HFFc6 (cell line): ENCODE measurements at places on chromosomes 7 and 10. TPM values are rescaled to one million over a fixed set of nuclear protein-coding genes. Genes with fewer than 3 reads are reported as not detected.

The CDK1 gene
- total RNA-seq = 17.1 and 37.8 TPM in 2 replicates

The TMEM229A gene
- not detected in 3 replicates for total RNA-seq

The EPHB6 gene
- 0.19 to 0.37 TPM (median 0.27 TPM) in 3 replicates for total RNA-seq

DNA sequence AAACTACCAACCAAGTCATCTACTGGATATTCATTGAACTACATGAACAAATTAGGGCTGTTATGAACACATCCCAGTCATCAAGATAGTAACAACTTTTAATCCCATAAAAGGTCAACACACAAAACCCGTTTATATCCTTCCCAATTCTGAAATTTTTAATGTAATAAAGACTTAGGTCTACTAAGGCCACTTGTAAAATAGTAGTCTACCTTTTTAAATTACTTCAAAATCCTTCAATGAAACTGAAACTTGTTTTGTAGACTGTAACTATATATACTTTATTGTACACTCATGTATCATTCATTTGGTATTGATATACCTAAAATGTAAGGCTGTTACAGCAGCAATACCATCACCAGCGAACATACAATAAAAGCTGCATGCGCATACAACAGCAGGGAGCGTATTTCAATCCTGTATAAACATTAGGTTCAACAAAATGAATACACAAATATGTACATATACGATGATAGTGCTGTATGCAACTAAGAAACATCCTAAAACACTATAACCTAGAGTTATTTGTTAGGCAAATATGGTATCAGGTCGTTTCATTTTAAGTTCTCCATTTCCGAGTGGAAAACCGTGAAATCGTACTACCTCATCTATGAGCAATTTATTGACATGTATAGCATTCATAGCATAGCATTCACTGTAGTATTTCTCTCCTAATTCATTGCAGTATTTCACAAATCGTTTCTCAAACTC is 973 bp downstream of the ATAD1 start:
- peak overlapping the region; percentile 96 for H3K27ac ChIP-seq
- DNase-seq = no peak
- peaks cover 38% of the 10 kb centered on the region for H3K4me1 ChIP-seq
- peak overlapping the region; percentile 97 for H3K4me3 ChIP-seq
- H3K36me3 ChIP-seq = peaks cover 9% of the 10 kb centered on the region

- no peak overlapping the region for H3K4me3 ChIP-seq
- no peaks in the 10 kb centered on the region for H3K27me3 ChIP-seq
Observed at GRCh38 chr7:80823057-80823456, 95.8 kb downstream of the SEMA3C start.

DNA sequence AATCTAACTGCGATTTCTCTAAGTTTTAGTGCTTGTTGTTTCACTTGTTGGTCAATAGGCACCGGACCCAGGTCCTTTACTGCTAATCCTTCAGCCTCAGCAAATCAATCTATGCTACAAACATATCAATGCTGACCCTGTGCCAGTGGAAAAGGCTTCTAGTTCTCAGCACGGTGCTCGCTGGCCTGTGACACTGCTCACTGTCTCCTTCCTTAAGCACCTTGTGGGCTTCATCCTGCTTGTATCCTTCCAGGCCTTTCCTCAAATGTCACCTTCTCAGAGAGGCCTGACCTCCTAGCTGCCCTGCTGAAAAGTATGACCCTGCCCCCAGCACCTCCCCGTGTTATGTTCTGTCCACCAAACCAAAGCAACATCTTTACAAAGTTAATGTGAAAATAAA is 201.2 kb upstream of the FRMD4A start:
- DNase-seq = no peak
- peaks cover 52% of the 10 kb centered on the region for H3K4me1 ChIP-seq
- no peak overlapping the region for H3K4me3 ChIP-seq

- peaks cover 22% of the 10 kb centered on the region for H3K36me3 ChIP-seq
- peaks cover 20% of the 10 kb centered on the region for H3K4me1 ChIP-seq
- no peak overlapping the region for H3K4me3 ChIP-seq
Observed at GRCh38 chr7:2078899-2079298, 153.8 kb downstream of the MAD1L1 start.

GRCh38 chr7:84228526-84228925 is 33.9 kb upstream of the SEMA3A start:
- H3K27me3 ChIP-seq = no peaks in the 10 kb centered on the region; the same call in 1 of the 2 replicates
- H3K27ac ChIP-seq = no peak overlapping the region
- H3K4me3 ChIP-seq = no peak overlapping the region

DNA sequence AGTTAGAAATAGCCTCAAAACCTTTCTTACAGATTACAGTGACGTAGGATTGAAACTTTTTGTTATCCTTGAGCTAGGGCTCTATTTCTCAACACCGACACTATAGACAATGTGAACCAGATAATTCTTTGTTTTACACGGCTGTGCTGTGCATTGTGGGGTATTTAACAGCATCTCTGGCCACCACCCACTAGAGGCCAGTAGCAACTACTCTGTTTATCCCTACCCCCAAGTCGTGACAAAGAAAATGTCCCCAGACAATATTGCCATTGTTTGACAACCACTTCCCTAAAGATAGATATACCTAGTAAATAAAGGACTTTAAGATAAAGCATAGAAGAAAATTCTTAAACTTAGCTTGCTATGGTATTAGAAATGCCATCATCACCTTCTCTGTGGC is 359.6 kb downstream of the ARL4A start:
- peaks cover 76% of the 10 kb centered on the region for H3K4me1 ChIP-seq
- peak overlapping the region; percentile 5; the same call in 1 of the 2 replicates for H3K27ac ChIP-seq
- H3K4me3 ChIP-seq = no peak overlapping the region
- no peaks in the 10 kb centered on the region for H3K27me3 ChIP-seq
- no peak for DNase-seq

DNA sequence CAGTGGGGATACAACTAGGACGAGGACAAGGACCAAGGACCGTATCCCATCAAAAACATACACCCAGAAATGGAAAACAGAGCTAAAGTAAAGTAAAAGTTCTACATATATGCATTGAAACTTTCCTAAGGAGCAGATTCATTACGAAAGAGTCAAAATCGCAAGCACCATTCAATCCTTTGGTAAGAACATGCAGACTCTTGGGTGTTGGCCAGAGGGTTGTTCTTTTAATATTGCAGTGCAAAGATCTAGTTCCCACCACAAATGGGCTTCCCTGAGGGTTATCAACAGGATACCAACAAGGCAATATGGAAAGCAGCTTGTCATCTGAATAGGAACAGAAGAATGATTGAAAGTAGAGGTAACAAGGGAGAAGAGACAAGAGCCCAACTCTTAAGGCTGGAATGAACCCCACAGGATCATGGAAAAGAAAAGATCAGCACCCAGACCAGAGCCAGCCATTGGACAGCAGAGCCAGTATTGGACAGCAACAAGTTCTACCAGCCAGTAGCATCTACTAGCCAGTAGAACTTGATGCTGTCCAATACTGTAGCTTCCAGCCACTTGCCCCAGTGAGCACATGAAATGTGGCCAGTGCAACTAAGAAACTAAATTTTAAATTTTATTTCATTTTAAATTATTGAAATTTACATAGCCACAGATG is 66.0 kb downstream of the OSBPL3 start:
- H3K36me3 ChIP-seq = peaks cover 26% of the 10 kb centered on the region
- H3K27me3 ChIP-seq = no peaks in the 10 kb centered on the region
- no peak overlapping the region for H3K4me3 ChIP-seq
- peaks cover 89% of the 10 kb centered on the region for H3K4me1 ChIP-seq
- no peak overlapping the region for H3K27ac ChIP-seq

DNA sequence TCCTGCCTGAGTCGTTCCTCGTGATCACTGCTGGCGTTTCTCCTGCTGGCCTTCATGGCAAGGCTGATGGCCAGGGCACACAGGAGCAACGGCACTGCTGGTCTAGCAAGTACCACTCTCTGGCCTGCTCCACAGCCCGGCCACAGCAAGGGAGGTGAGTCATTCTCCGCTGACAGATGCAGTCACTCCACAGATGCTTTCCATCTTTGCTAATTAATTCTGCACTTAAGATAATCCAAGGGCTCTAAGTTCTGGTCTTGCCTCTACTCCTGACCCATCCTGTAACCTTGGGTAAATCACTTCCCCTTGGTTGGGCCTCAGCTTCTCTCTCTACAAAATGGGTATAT is 244.4 kb downstream of the RPS24 start:
- peaks cover 1% of the 10 kb centered on the region for H3K27me3 ChIP-seq
- H3K4me1 ChIP-seq = peaks cover 20% of the 10 kb centered on the region
- no peaks in the 10 kb centered on the region for H3K36me3 ChIP-seq
- no peak overlapping the region for H3K4me3 ChIP-seq
- H3K27ac ChIP-seq = peak overlapping the region; percentile 24; the same call in 1 of the 2 replicates
- DNase-seq = peak; percentile 52

DNA sequence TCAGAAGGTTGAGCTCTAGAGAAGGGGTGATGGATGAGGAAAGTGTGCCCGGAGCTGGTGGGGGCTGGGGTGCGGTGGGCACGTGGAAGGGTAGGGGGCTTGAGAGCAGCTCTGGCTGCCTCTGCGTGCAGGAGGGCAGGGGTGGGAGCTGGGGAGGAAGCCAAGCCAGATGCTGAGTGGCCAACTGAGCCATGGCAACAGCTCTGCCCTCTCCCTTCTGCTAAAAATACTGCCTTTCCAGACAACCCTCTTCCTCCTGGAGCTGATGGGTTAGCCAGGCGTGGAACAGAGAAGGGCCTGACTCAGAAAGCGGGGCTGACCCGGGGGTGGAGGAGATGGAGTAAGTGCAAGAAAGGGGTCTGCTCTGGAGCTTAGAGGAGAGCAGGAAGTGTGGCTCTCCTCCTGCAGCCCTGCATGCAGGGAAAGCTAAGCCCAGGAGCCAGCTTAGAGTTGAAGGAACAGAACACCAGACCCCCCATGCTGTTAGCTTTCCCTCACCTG is 114.6 kb upstream of the AGK start:
- no peak overlapping the region for H3K4me3 ChIP-seq
- no peak overlapping the region for H3K27ac ChIP-seq
- DNase-seq = no peak
- H3K27me3 ChIP-seq = peaks cover 1% of the 10 kb centered on the region; the same call in 1 of the 2 replicates
- H3K4me1 ChIP-seq = peaks cover under 1% of the 10 kb centered on the region; the same call in 1 of the 2 replicates

DNA sequence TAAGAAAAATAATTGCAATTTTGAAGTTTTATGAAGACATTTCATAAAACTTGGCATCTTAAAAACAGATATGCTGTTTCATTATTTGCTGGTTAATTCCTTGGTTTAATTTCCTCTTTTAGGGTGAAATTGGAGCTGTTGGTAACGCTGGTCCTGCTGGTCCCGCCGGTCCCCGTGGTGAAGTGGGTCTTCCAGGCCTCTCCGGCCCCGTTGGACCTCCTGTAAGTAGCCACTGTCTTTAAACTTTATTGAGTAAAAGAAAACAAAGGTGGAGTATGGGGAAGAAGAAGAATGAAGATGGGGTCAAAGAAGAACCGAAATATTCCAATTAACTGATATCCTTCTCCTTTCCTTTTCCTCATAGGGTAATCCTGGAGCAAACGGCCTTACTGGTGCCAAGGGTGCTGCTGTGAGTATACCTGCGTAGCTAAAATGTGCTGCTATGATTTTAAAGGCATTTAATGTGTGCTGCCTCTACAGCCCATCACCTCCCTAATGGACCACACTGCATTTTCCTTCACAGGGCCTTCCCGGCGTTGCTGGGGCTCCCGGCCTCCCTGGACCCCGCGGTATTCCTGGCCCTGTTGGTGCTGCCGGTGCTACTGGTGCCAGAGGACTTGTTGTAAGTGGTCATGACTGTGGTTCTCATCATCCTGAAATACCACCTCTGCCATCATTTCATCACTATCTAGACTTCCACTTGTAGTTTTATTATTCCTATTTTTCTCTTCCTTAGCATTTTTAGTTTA is 14.7 kb downstream of the COL1A2 start:
- DNase-seq = no peak
- H3K4me1 ChIP-seq = peaks cover 100% of the 10 kb centered on the region
- H3K27me3 ChIP-seq = peaks cover 29% of the 10 kb centered on the region
- peak overlapping the region; percentile 90 for H3K27ac ChIP-seq
- peak overlapping the region; percentile 76 for H3K4me3 ChIP-seq

GRCh38 chr10:97961945-97962344 is 68.5 kb downstream of the CRTAC1 start:
- no peak for DNase-seq
- H3K4me3 ChIP-seq = no peak overlapping the region
- no peaks in the 10 kb centered on the region for H3K4me1 ChIP-seq
- peaks cover 15% of the 10 kb centered on the region for H3K27me3 ChIP-seq

DNA sequence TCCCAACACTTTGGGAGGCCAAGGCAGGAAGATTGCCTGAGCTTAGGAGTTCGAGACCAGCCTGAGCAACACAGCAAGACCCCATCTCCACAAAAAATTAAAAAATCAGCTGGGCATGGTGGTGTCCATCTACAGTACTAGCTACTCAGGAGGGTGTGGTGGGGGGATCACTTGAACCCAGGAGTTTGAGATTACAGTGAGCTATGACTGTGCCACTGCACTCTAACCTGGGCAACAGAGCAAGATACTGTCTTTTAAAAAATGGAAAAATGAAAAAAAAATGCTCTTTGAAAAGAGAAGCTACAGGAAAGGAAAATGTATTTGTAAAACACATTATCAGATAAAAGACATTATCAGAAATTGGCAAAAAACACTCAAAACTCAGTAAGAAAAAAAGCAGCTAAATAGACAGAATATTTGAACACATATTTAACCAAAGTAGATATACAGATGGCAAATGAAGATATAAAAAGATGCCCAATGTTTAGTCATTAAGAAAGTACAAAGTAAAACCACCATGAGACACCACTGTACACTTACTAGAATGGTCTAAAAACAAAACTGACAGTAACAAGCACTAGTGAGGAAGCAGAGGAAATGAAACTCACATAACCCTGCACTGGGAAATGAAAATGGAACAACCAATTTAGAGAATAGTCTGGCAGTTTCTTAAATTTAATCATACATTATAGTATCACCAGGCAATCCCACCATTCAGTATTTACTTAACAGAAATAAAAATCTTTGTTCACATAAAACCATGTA is 40.5 kb downstream of the NRBF2 start:
- no peak overlapping the region for H3K4me3 ChIP-seq
- H3K27me3 ChIP-seq = no peaks in the 10 kb centered on the region; the same call in none of the 2 replicates
- H3K4me1 ChIP-seq = peaks cover 12% of the 10 kb centered on the region; the same call in 1 of the 2 replicates
- peaks cover 30% of the 10 kb centered on the region for H3K36me3 ChIP-seq

DNA sequence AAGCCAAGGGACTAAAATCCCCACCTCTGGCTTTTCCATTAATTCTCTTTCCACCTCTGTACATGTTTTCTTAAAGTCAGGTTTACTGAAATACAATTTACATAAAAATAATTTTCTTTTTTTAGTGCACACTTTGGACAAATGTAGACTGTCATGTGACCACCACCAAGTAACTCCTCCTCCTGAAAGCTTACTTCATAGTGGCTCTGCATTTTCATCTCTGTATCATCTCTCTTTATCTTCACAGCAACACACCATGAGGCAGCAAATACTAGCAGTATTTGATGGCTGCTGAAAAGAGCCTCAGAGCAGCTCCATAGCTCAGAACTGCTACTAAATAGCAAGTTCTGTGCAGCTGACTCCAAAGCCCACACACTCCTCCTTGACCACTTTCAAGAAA is 17.3 kb downstream of the WDFY4 start:
- no peak overlapping the region for H3K27ac ChIP-seq
- H3K4me1 ChIP-seq = no peaks in the 10 kb centered on the region
- no peaks in the 10 kb centered on the region for H3K36me3 ChIP-seq
- no peak for DNase-seq
- no peak overlapping the region for H3K4me3 ChIP-seq
